Epithelial cell of prostate (primary cell): ENCODE measurements at places on chromosomes 7 and 10.

- DNase-seq = peak; percentile 62
Measured at GRCh38 chr7:1473864-1474512, 14.7 kb upstream of the MICALL2 start.

DNA sequence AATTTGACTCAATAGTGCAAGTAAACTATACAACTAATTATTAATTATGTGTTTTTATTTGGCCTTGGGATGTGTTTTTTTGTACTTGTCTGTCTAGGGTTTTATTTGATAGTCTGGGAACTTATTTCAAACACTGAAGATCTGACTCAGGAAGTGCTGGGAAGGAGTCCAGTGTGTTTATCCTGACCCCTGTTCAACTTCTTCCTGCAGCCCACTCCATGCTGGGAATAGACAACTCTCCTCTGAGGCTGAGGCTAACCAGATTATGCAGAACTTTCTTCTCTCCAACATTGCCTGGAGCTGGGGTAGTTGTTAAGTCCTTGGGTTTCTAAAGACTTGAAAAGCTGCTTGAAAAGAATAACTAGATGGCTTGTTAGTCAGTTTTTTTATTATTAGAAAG is 6.9 kb downstream of the CISD1 start:
- DNase-seq = no peak

- DNase-seq = peak; percentile 48
Measured at GRCh38 chr10:79067241-79068202, 1.2 kb upstream of the ZMIZ1 start.

- DNase-seq = no peak
Measured at GRCh38 chr10:60042262-60042661, 135.9 kb upstream of the CCDC6 start.

DNA sequence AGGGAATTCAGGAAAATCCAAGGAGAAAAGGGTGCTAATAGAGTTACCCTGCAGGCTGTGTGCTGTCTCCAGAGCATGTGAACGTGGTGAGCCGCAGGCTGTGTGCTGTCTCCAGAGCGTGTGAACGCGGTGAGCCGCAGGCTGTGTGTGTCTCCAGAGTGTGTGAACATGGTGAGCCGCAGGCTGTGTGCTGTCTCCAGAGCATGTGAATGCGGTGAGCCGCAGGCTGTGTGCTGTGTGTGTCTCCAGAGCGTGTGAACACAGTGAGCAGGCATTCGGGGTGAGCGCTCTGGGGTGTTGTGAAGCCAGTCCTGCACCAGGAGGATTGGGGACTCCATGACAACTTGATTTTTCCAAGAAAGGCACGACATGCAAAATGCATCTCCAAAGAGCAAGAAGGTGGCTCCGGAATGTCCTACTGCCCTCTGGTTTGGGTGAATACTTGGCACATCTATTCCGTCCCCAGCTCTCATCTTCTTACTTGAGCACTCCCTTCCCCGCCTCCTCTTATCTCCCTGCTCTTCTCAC is 407.9 kb upstream of the SHH start:
- no peak for DNase-seq

DNA sequence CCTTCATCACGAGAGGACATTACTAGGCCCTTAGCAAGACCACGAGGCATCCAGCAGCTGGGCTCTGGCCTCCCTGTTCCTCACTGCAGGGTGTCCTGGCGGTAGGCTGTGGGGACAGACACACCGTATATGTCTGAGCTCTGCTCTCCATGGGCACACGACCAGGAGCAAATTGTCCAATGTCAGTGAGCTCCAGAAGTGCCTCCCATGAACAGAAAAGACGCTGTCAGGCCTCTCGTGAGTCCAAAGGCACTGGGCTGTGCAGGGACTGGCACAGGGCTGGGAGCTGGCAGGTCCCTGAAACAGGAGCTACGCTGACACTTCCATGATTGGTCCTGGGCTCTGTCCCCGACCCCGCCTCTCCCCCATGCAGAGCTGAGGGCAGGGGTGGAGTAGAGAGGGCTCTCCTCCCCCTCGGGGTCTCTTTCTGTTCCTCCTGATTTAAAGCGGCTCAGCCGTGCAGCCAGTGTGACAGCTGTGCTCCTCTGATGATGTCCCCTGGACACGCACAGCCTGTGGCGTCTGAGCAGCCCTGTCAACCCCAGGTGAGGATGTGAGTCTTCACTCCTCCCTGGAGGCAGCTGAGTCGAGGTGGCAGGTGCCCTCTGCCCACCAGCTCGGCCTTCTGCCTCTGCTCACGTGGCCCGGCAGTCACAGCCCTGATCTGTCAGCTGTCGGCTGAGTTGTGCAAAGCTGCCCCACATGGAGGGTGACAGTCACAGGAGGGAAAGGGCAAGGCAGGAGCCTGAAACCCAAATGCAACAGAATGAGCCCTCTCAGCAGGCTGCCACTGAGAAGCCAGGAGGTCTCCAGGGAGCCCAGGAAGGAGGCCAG is 13.0 kb downstream of the ANTXRL start:
- no peak for DNase-seq

- no peak for DNase-seq
Measured at GRCh38 chr7:140170375-140170774, 6.4 kb downstream of the KDM7A start.

DNA sequence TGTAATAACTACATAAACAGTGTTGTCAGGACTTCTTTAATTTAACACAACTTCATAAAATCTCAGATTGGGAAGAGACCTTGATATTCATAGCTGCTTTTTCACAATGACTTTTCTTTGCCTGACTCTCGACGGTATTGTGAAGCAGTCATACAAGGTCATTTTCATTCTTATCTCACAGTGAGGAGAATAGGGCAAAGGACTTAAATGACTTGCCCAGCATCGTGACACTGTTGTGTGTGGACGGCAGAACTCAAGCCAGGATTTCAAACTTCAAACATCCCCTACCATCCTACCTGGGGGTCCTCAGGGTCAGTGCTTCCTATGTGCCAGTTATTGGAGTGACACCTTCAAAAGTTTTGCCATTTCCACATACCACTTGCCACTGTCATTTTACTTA is 138.5 kb upstream of the GDF10 start:
- no peak for DNase-seq

DNA sequence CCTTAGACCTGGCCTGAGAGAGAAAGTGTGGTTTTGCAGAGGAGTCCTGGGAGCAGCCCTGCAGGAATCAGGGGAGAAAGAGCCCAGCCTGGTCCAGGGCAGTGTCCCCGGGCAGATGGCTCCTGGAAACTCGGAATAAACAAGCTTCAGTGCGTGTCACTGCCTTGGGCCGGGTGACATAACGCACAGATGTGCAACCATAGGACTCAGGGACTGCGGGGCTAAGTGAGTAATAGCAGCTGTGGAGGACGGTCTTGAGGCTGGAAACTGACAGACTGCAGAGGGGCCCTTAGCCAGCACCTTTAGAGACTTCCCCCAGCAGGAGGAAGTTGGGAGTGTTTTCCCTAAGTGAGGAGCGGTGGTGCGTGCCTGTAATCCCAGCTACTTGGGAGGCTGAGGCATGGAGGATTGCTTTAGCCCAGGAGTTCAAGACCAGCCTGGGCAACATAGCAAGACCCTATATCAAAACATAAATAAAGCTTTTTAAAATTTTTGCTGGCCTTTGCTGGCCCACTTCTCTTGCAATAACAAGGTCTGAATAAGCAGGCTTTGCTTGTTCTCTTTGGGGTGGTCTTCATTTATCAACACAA is 5.3 kb upstream of the CLIP2 start:
- DNase-seq = no peak

DNA sequence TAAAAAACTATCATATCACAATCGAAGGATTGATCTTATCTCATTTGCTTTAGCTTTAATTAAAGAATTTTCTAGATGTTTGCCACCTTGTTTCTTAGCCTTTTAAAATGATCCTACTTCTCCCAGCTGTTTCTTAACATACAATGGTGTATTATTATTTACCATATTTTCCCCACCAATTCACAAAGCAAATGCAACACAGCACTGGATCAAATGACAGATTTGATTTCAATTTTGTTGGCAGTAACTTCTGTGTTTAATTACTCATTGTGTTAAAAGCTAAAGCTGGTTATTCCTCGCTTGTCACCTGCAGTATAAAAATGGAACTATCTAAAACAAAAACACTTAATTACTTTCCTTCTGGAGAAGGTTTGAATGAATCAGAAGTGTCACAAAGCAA is 19.6 kb downstream of the SVIL start:
- DNase-seq = no peak

DNA sequence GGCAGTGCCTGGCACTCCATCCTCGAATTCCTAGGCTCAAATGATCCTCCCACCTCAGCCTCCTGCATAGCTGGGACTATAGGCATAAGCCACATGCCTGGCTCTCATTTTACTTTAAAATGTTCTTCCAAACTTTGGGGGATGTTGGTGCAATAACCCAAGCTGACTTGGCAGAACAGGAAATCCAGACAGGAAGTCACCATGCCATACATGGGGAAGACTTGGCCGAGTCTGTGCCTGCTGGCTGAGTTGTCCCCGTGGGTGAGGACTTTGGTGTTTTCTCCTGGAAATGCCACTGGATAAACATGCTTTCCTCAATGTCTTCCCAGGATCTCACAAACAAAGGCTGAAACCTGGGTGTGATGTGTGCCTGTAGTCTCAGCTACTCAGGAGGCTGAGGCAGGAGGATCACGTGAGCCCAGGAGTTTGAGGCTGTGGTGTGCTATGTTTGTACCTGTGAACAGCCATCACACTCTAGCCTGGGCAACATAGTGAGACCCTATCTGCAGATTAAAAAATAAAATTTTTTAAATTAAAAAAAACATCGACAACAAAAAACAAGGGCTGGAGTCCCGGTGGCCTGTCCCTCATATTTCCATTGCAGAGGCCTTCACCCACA is 19.8 kb downstream of the HKDC1 start:
- no peak for DNase-seq

GRCh38 chr10:119368991-119369869 is 161.9 kb downstream of the GRK5 start:
- no peak for DNase-seq

DNA sequence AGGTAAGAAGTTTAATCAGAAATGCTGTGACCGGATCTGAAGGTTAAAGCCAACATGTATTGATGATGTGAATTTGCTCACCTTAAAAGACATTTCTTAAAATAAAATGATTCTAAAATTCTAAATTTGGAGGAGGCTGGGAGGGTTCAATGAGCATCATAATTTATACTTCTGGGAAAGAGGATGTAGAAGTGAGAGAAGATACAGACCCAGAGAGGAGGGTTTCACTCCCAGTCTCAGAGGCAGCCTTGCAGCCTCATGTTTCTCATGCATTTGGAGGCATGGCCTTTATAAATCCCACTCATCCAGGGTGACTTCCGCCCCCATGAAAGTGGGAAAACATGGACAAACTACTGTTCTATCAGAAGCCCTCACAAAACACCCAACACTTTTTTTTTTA is 305.6 kb upstream of the PITRM1 start:
- no peak for DNase-seq
